Stimulated activated CD4-positive, alpha-beta T cell treated with anti-CD3 and anti-CD28 coated beads, Interleukin-15, amount 100 ng/mL, for 1 hour (primary cell): ENCODE measurements at places on chromosomes 7 and 10.

DNA sequence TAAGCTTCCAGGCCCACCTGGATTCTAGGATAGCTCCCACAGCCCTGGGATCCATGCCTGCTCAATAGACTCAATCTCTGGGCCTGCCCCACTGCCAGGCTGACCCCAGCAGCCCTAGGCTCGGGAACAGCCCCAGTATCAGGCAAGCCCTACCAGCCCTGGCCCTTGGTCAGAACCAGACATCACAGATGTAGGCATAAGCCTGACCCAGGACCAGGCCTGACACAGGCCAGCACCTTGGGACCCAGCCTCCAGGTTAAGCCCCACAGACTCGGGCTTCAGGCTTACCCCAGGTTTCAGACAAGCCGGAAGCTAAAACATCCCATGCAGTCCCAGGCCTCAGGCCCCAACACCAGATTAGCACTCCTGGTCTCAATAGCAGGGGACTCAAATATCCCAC lies 276.2 kb upstream of the LRRTM3 start:
- no peak for DNase-seq

DNA sequence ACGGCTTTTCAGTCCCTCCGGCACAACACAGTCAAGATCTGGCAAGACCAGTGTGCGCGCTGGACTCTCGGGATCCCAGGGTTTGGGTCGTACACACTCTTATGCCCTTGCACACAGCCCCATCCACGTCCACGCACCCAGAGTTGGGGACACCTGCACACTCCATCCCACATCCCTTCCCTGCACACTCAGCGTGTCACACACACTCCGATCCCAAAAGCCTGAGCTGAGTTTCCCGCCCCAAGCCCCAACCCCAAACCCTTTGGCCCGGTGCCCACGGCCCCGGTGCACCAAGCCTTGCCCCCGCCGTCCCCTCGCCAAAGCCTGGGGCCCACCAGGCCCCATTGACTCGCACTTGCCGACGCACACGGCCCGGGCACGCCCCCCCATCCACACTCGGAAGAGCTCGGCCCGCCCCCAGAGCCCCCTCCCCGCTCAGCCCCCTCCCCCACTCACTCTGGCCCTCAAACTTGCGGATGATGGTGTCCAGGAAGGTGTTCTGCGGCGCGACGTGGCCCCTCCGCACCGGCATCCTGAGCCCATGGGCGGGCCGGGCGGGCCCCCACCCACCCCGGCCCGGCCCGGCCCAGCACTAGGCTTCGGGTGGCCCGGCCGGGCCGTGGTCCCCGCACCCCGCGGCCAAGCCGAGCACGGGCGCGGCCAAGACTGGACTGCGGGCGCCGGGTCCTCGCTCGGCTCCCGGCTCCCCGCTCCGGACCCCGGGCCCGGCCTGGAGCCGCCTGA lies 567 bp downstream of the KCNH2 start:
- DNase-seq: no peak

GRCh38 chr7:141126107-141126506 lies 52.2 kb downstream of the TMEM178B start:
- DNase-seq: no peak

- no peak for DNase-seq
These were observed 134.1 kb upstream of the KLF14 start for GRCh38 chr7:130868139-130868538.

- DNase-seq: no peak
These were observed 75.3 kb upstream of the SAMD8 start for GRCh38 chr10:75035975-75036708.

DNA sequence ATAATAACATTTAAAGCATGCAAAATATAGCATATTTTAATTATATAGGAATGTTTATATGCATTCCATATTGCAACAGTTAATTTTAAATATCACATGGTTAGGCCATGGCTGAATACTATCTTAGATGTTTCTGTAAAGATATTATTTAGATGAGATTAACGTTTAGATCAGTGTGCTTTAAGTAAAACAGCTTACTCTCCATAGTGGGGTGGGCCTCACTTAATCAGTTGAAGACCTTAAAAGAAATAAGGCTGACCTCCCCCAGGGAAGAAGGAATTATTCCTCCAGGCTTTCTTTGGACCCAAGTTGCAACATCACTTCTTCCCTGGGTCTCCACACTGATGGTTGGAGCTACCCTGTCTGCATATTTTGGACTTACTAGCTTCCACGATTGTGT lies 1246.5 kb downstream of the TYW1 start:
- no peak for DNase-seq

DNA sequence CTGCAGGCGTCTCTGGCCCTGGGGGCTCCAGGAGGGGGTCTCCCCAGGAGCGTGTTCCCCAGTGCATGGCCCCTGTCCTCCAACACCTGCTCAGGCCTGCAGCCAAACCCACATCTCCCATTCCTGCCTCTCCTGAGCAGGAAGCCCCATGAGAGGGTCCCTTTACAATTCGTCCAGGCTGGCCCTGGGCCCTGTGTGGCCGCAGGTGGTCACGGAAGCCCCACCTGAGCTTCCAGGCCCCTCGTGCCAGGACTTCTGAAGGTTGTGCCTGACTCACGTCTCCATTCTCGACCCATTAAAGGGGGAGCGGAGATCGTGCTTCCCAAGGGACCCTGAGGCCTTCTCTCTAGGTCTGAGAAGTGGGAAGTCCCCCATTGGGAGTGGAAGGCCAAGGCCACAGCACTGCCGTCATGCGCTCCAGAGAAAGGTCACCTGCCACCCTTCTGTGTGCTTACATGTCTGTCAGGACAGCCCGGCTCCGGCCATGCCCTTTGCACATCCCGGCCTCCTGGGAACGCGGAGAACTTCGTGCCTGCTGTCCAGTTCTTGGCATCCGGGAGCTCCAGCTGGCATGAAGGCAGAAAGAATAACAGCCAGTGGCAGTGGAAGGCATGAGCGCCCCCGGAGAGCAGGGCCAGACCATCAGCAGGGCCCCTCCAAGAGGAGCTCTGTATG lies 382.3 kb downstream of the DNAJB6 start:
- no peak for DNase-seq

- DNase-seq: no peak
These were observed 40.5 kb downstream of the NRBF2 start for GRCh38 chr10:63173468-63174232.

- DNase-seq: no peak
These were observed 56.8 kb upstream of the YAE1 start for GRCh38 chr7:39509436-39509835.

DNA sequence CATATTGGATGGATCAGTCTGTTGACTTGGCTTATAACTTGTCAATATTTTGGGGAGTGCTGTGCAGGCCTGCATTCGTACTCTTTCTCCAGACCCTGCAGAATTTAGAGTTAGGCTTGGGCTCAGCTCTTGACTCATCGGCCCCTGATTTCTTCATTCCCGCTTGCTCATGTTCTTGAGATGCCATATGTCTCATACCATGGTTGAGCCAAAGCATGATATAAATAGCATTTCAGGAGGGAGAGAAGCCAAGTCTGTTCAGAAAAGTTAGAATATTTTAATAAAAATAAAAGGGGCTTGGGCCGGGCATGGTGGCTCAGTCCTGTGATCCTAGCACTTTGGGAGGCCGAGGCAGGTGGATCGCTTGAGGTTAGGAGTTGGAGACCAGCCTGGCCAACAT lies 898.1 kb downstream of the TYW1 start:
- DNase-seq: no peak

DNA sequence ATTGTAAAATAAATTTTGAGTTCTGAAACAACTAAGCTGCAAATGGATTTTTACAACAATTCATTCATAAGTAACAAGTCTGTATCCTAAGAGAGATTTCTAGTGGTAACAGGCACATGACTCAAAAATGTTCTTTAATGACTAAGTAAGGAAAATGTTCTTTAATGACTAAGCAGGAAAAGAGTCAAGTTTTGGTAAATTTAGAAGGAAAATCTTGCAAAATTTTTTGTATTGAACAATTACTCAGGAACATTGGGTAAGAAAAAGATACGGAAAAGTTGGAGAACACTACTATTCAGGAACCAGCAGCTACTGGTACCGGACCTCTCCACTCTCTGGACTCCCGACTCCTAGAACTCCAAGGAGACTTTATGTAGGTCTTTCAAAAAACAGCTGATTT lies 33.5 kb downstream of the HYCC1 start:
- no peak for DNase-seq

DNA sequence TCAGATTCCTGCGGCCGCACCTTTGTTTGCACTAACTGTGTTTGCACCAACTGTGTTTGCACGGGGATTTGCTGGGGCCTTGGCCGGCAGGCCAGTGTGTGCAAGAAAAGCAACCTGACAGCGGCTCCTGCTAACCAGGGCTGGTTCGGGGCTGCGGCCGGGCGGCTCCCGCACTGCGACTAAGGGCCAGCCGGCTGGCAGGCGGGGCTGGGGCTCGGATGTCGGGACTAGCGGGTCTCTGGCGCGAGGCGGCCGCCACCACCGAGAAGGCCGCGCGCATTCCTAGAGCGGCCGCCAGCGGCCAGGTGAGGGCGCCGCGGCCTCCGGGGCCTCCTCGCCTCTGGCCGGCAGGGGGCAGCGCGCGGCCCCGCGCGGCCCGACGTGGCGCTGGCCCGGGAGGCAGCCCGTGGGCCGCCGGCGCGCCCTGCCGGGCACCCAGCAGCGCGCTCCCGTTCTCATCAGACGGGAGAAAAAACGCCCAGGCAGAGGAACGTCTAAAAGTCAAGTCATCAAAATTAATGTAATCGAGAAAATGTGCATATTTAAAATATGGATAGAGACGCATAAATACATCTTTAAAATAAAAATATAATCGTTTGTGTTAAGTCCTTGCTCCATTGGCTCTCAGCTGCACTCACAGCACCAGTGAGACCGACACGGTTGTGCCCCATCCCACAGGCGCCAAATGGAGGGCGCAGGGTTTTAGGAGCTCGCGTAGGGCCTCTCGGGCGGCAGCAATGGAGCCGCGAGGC lies 38.5 kb downstream of the ZNF777 start:
- DNase-seq: peak; percentile 72

- DNase-seq: no peak
These were observed 298.7 kb downstream of the BAMBI start for GRCh38 chr10:28975891-28976531.

DNA sequence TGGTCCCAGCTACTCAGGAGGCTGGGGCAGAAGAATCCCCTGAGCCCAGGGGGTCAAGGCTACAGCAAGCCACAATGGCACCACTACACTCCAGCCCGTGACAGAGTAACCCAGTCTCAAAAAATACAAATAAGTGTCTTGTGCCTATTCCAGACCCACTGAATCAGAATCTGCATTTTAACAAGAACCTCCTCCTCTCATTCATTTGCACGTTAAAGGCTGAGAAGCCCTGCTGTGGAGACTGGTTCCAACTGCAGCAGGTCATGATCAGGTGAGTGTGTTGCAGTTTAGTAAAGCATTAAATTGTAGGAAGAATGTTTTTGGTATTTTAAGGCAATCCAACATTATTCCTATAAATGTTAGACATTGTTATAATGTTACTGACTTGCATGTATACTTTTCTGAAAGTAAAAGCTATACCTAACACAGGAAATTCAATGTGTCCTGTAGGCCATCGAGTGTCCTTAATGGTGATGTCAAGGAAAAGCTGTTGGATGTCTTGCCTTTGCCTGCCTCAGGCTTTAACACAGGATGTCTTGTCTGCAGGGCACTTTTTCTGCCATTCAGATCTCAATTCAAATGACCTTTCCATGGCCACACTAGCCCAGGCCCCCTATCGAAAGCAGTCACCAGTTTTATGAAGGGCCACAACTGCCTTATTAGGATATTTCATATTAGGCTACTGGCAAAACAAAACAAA lies 30.4 kb downstream of the MKRN1 start:
- DNase-seq: no peak

DNA sequence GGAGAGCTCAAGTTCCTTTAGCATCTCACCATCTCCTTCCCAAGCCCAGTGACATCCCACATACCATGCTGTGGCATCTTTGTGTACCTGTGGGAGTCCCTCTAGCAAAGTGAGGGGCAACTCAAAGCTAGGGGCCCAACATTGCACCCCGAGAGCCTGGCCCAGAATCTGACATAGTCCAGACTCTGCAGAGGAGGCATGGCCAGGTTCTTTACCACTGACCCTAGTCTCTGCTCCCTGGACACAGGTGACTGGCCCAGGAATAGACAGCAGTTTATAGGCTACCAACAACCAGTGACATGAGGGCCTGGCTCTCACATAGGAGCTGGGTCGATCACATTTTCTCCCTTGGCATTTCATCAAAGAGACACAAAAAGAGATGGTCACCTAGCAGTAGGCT lies 444.0 kb upstream of the ZMIZ1 start:
- DNase-seq: no peak

DNA sequence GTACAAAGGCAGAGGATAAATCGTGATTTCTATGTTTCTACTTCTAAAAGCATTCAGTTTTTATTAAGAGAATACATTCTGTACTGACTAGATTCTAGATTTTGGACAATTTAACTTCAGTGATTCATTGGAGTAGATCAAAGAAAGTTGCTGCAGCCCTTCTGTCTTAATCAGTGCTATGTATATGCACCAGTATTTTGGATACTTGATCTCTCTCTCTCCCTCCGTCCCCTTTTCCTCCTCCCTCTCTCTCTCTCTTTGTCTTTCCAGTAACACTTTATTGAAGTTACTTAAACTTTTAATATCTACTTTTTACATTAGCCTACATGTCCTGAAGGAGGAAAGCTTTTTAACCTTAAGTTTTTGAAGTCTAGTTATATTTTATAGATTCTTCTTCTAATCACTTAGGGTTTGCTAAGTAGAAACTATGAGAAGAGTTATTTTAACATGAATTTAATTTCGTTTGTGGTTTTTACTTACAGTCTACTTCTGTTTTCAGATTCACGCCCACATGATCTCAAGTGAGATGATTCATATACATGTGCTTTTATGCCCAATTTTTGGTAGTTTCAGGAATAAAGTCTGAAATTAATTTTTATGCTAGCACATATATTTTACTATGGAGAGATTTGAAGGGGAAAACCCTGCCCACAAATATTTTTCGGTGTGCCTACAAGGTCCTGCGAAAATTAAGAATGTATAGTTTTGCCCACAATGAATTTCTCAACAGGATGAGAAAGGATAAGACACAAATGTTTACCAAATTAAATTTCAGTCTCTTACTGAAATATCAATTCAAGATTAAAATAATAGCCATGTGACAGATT lies 9.1 kb downstream of the MDFIC start:
- DNase-seq: no peak

DNA sequence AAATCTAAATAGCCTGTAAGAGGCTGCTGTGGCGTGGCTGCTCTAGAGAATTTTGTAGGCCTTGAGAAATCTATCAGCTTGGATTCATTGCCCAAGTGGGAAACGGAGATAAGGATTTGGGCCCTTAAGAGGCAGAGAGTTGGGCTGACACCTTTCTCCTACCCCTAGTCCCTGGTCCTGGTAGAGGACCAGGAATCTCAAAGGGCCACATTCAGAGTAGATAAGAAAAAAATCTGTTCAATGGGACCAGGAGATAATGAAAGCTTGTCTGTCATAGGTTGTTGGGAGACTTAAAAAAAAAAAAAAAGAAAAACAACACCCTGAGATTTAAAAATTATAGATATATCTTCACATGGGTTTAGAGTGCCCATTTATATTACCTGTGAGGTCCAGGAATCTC lies 17.8 kb downstream of the TMEM209 start:
- DNase-seq: no peak

DNA sequence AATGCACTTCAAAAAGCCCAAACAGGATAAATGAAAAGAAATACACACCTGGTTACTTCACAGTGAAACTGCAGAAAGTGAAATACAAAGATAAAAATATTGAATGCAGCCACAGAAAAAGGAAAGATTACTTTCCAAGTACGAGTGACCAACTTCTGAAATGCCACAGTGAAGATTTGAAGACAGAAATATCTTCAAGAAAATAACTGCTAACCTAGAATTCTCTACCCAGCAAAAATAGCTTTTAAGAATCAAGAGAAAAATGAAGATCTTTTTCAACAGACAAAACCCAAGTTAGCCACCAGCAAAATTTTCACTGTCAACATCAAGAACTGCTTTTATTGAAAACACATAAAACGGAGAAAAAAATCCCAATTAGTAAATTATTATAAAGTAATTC lies 46.2 kb downstream of the SMURF1 start:
- no peak for DNase-seq
